Spinal cord (tissue), 10 donors: ENCODE measurements at places on chromosomes 2 and 18. TPM values are rescaled to one million over a fixed set of nuclear protein-coding genes. Genes with fewer than 3 reads are reported as not detected.

- no peak for DNase-seq
Observed at GRCh38 chr2:18611184-18611583, 21.8 kb upstream of the NT5C1B start.

Gene ABCG8
- total RNA-seq: 1.1 TPM

Gene GALNT3
- total RNA-seq: 14.0 TPM

Gene RAB17
- 1.1 TPM for total RNA-seq

DNA sequence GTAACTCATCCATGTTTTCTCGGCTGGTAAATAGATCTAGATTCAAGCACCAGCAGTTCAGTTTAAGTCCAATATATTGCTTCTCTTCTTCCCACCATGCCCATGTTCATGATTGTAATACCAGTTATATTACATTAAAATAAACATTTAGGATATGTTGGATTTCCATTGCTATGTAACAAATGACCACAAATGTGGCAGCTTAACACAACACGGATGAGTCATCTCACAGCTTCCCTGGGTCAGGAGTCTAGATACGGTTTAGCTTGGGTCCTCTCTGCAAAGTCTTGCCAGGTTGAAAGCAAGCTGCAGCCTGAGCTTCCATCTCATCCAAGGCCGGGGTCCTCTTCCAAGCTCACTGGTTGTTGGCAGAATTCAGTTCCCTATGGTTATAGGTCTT is 39.4 kb upstream of the SMAD2 start:
- no peak for DNase-seq

DNA sequence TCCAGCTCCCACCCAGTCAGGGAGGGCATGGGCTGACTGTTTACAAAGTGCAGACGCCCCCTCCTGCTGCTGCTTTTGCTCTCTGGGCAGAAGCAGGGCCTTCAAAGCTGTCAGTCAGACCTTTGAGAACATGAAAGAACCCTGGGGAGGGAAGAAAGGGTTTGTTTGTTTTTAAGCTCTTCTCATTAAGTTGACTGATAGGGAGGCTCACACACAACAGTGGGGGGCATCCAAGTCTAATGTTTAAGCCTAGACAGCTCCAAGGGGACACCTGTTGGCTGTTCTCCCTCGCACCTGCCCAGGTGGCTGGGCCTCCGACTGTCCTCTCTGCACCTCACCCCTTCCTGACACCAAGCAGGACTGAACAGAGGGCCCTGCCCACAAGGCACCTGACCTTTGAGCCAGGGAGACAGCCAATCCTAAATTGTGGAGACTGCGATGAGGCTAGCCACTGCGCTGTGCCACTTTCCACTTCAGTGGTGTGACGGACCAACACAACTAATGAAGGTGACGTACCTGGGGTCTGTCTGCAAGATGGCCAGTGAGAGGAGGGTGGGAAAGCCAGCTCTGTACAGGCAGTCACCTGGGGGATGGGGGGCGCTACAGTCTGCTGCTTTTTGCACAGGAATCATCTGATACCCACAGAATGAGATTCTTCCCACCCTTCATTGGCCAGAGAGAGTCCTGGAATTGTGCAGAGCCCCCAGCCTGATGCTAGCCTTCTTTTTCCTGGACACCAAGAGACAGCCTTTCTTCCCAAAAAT is 16.3 kb downstream of the ST6GAL2 start:
- no peak for DNase-seq

Gene RBFA
- total RNA-seq: 29.2 TPM

Gene RGPD3
- total RNA-seq: 0.50 TPM

Gene AMER3
- total RNA-seq: 11.4 TPM

- DNase-seq: no peak
Observed at GRCh38 chr18:22539051-22539765, 121.5 kb upstream of the CTAGE1 start.

DNA sequence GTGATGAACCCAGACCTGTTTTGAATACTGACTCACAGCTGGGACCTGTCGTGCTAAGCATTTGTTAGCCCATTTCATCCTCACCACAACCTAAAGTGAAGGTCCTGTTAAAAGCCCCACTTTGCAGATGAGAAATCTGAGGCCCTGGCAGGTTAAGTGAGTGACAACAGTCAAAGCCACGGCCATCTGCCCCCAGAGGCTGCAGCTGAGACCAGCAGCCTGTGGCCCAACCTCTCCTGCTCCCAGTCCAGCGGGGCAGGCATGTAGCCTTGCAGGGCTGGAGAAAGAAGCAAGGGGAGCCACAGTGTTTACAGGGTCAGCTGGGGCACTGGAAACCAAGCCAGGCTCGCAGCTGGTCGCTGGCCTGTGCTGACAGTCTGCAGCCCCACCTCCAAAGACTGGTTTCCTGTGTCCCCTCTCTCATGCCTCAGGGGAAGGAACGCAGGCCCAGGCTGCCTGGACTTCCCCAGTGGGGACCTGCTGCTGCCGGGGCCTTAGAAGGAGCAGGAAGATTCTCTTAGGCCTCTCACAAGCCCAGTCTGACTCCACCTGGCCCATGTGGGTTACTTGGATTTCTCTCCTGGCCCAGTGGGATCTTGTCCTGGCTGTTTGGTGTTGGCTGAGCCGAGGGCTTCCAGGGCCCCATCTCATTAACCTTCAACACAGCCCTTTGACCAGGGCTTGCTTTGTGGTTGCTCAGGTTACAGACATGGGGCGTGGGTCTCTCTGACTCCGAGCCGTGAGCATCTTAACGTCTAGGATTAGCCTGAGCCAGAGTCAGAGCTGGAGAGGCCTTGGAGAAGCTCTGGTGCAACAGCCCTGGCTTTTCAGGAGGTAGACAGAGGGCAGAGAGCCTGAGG is 1.7 kb downstream of the INPP5D start:
- no peak for DNase-seq

Gene TUBA4B
- not detected for total RNA-seq

Gene CABYR
- 9.1 TPM for total RNA-seq

Gene SKOR2
- total RNA-seq: 0.55 TPM

Gene MOGAT1
- 0.20 TPM for total RNA-seq

Gene C2orf92
- total RNA-seq: 13.7 TPM

Gene IKZF2
- total RNA-seq: 13.9 TPM

- no peak for DNase-seq
Observed at GRCh38 chr2:197997083-197997541, 192.7 kb downstream of the PLCL1 start.

- no peak for DNase-seq
Observed at GRCh38 chr2:127669056-127669455, 6.3 kb downstream of the LIMS2 start.

DNA sequence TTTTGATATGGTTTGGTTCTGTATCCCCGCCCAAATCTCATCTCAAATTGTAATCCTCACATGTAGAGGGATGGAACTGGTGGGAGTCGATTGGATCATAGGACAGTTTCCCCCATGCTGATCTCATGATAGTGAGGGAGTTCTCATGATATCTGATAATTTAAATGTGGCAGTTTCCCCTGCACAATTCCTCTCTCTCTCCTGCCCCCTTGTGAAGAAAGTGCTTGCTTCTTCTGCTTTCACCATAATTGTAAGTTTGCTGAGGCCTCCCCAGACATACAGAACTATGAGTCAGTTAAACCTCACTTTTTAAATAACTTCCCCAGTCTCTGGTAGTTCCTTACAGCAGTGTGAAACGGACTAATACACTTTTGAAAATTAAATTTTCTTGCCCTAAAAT is 12.3 kb upstream of the KCNJ3 start:
- no peak for DNase-seq

Gene CXCR4
- total RNA-seq: 52.3 TPM

Gene AOX1
- 35.6 TPM for total RNA-seq

Gene DOK6
- 26.5 TPM for total RNA-seq

DNA sequence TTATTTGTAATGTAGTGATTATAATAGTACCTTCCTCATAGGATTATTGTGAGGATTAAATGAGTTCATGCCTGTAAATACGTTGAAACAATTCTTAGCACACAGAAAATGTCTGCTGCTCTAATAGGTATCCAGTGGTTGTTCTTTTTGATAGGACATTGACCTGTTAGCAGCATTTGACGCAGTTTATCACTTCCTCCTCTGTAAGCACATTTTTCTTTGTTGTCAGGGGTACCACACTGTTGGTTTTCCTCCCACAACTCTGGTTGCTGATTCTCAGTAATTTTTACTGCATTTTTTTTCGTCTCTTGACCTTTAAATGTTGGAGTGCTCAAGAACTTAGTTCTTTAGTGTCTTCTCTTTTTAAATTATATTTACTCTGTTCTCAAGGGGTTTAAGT is 15.4 kb downstream of the PPM1B start:
- no peak for DNase-seq

DNA sequence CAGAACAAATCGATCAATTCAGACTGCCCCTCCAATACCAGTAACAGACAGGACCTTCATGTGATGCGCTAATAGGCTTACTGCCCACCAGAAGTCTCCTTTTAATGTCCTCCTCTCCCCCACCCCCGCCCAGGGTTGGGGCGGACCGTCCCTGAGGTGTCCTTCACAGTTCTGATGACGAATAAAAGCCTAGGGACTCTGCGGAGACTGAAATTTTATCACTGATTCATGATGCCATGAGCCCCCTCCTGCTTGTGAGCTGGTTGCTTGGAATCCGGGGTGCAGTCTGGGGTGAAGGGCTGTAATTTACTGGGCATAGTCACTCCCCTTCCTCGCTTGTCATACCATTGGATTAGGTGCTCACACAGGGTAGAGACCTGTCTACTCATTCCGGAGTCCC is 42.3 kb downstream of the B3GNT2 start:
- no peak for DNase-seq

- DNase-seq: peak; percentile 57
Observed at GRCh38 chr2:227214622-227215041, 50.2 kb downstream of the COL4A3 start.

DNA sequence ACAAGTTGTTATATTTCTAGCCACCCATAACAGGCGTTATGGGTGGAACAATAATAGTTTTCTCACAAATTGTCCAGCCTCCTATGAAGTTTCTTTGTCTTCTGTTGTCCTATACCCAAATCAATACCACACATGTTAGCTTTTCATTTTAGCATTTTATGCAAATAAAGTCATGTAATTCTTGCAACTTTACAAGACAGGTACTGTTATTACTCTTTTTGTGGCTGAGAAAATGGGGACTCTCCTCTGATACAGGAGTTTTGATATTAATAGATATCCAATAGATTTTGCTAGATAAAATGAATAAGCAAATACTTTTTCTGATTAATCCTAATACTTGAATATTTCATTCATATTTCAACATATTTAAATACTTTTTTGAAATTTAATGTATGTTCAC is 151.0 kb downstream of the PMAIP1 start:
- no peak for DNase-seq

Gene HES6
- total RNA-seq: 22.3 TPM

DNA sequence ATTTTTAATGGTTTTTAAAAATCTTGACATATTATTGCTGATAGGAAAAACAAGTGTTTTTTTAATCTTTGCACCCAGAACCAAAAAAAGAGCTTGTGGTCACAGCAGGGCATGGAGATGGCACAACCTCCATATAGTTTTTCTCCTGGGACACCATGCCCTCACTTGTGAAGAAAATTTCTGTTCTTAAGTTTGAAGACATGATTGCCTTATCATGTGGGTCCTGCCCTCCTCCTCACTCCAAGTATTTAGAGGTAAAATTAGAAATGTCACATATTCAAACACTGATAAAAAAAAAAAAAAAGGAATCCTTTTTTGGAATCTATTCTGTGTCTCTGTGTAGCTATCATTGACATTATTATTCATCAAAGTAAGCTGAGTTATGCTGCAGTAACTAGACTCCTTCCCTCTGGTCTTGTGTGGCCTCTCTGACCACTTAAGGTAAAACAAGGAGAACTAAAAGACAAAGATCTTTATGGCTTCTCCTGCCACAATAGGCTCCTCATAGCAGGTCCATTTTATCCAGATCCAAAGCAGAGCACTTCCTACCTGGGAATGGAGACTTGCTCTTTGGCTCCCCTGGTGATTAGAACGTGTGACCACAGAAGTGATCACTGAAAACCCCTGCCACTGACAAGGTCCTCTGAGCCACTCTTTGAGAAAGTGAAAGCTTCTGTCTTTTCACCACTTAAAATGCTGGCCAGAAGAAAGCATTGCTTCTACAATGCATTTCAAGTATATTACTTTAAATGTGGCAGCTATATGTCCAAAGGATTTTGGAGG is 19.8 kb downstream of the ADD2 start:
- no peak for DNase-seq

DNA sequence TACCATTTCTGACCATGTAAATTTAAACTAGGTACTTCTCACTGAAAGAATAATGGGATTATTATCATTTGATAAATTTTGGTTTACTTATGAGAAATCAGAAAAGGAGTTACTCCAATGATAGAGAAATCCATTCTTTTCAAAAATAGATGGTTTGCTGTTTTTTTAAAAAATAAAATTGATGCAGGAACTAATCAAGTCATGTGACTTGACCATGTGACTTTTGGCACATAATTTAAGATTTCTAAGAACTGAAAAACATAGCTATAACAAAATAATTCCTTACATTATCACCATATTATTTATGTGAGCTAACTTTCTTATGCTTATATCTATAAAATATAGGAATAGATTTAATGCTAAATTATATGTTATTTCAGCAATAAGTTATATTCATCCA is 247.1 kb upstream of the FIGN start:
- no peak for DNase-seq

DNA sequence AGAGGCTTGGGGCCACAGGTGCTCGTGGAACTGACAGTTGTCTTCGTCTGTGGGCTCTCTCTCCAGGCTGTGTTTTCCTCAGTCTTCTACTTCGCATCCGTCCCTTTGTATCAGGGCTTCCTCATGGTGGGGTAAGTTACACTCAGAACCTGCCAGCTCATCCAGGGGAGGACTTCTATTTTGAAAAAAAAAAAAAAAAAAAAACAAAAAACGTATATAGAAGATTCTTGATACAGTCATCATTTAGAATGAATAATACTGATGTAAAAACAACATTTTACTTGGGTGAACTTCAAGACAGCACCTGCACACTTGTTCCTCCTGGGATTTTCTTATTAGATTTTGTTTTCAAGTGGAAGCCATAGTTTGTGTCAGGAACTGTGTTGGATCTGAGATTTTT is 47.7 kb upstream of the NFATC1 start:
- DNase-seq: no peak

GRCh38 chr2:71281950-71282349 is 49.6 kb upstream of the ZNF638 start:
- no peak for DNase-seq

DNA sequence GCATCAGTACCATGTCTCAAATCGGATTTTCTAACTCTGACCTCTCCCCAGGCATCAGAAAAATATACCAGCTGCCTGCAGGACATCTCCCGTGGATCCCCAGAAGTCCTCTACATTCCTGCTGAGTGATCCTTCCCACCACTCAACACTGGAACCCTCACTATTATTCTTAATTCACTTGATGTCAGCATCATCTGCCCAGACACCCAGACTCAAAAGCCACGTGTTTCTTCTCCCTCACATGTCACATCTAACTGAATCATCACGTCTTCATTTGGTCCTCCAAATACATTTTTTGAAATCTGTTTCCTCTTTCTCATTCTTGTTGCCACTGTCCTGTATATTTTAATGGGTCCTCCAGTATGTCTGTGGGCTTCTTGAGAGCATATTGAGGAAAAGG is 218.6 kb downstream of the HRH4 start:
- no peak for DNase-seq

GRCh38 chr18:69936191-69936558 is 11.5 kb downstream of the CD226 start:
- DNase-seq: no peak

Gene DUSP2
- total RNA-seq: 5.2 TPM

Gene STARD7
- total RNA-seq: 141 TPM

GRCh38 chr2:1868683-1869141 is 124.4 kb upstream of the PXDN start:
- DNase-seq: peak; percentile 69

Gene SULT1C2
- total RNA-seq: 4.4 TPM
